ENCODE measurements at places on chromosomes 16 and 17.

- DNase-seq: no peak
Observed at GRCh38 chr16:67884684-67885083, at the start of gene NRN1L. Gene NRN1L (plus strand): TSS chr16:67884885. CDS start chr16:67884904, 19 bp downstream.

GRCh38 chr17:29124925-29125273, 55.3 kb downstream of the MYO18A start:
- DNase-seq: no peak

- DNase-seq: peak; percentile 97
Observed at GRCh38 chr16:81077076-81077940, at the start of gene C16orf46. Gene C16orf46 (minus strand): TSS chr16:81077238. CDS start chr16:81063955, 13,283 bp downstream.

DNA sequence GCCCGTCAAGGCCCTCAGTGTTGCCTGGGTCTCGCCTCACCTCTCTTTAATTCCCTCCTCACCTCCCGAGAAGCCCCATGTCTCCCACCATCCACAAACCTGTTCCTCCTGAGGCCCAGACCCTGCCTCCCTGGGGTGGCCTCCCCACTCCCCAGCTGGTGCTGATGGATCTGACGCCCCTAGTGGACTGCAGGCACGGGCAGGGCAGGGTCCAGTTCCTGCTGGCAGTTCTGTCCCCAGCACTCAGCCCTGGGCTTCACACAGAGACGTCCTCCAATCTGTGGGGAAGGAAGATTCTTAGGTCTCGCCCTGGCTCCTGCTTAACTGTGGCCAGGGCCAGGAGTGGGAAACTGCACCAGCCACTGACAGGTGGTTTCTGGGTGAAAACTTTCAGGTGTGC, 108.8 kb downstream of the AMFR start:
- no peak for DNase-seq

- DNase-seq: no peak
Observed at GRCh38 chr16:75250809-75251279, 580 bp downstream of the BCAR1 start.

DNA sequence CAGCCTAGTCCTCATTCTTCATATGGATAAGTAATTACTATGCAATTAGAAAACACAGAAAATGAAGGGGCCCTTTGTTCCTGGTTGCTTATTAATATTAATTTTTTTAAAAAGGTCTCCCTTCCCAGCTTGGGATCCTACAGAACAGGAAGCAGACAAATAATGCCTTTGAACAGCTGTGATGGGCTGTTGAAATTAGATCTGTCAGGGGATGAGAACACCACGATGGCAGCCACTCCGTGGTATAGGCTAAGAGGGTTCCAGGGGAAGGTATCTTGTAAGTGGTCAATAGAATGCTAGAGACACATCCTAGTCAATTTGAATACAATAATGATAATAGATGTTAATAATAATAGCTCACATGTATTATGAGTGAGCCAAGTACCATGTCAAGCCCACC, 83.1 kb downstream of the CCDC182 start:
- DNase-seq: no peak
